HS-27A (cell line): ENCODE measurements at places on chromosomes 3 and 15.

- peak; percentile 96 for DNase-seq
Observed at GRCh38 chr15:92809064-92809879, 90.9 kb upstream of the CHD2 start.

DNA sequence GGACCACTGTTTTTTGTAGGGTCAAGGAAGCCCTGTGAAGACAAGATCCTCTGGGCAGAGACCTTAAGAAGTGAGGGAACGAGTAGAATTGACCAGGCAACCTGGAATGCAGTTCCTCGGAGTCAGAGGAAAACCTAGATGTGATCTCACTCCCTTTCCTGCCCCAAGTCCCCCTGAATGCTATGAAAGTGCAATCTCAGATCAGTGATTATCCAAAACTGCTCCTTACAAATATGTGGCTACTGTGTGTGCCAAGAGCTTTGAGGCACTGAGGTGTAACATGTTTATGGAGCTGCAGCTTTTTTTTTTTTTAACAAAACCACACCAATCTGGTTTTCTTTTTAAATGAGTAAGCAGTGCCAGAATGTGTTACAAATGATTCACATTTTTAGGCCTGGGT lies 35.8 kb downstream of the THSD4 start:
- peak; percentile 46 for DNase-seq

DNA sequence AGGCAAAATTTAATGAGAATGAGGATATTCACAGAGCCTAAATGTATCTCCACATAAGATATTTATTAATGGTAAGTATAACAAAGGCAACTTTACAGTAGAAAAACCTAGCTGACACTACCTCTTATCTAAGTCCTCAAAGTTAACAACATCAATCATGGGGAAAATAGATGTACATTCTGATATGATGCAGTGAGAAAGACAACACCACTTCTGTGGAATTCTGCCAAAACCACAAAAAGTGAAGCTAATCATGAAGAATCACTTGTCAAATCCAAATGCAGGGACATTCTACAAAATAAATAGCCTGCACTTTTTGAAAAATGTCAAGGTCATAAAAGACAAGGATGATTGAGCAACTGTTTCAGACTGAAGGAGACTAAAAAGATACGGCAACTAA lies 27.5 kb upstream of the EOMES start:
- no peak for DNase-seq

GRCh38 chr3:53547327-53547726 lies 52.9 kb downstream of the CACNA1D start:
- no peak for DNase-seq

GRCh38 chr3:45978006-45978761 lies 17.4 kb downstream of the FYCO1 start:
- no peak for DNase-seq

GRCh38 chr3:151477591-151478334 lies 16.9 kb upstream of the IGSF10 start:
- no peak for DNase-seq

DNA sequence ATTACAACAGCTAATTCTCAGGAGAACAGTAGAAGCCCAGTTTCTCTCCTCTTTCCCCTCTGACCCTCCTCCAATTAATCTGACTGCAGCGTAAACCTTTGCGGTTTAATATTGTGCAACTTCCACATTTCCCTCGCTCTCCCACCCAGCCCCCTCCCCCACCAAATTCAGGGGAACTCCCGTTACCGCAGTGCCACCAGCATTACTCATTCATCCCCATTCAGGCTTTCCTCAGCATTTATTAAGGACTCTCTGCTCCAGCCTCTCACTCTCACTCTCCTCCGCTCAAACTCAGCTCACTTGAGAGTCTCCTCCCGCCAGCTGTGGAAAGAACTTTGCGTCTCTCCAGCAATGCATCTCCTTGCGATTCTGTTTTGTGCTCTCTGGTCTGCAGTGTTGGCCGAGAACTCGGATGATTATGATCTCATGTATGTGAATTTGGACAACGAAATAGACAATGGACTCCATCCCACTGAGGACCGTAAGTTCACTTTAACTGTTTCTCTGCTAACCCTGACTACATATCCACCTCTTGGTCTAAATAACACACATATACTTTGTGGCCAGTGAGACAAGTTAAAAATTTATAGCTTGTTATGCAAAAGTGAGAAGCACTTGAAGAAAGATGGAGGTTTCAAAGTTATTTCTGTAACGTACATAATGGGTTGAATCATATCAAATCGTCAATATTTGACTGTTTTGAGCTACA lies at the start of gene PTX3:
Gene PTX3, plus strand, starts transcription at position 268 of the 709 bp plus-strand sequence. Its CDS starts 84 bp downstream, at position 352.
- no peak for DNase-seq

- peak; percentile 8 for DNase-seq
Observed at GRCh38 chr15:65869954-65870871, 922 bp downstream of the RAB11A start.

GRCh38 chr15:63474810-63475316 lies 29.5 kb upstream of the USP3 start:
- DNase-seq = no peak

DNA sequence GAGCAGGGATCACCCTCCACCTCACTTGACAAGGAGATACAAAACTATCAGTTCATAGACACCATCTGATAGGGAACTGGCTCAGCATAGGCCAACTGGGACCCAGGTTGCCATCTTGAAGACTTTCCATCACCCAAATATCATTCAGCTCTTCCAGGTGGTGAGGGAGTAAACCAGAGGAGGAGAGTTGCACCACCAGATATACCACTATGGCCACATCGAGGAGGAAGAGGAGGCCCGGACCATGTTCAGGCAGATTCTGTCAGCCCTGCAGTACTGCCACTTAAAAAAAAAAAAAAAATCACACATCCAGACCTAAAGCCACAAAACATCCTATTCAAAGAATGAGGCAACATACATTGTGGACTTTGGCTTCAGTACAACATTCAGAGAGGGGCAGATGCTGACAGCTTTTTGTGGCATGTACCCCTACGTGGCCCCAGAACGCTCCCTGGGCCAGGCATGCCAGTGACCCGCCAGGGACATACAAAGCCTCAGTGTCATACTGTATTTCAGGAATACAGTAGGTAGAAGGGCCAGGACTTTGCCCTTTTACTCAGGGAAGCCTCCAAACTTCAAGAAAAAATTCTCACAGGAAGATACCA lies 18.4 kb upstream of the EMC3 start:
- no peak for DNase-seq

- no peak for DNase-seq
Observed at GRCh38 chr3:186922790-186923189, 7.5 kb upstream of the ST6GAL1 start.

- DNase-seq = no peak
Observed at GRCh38 chr3:50575372-50575771, 6.0 kb downstream of the HEMK1 start.

DNA sequence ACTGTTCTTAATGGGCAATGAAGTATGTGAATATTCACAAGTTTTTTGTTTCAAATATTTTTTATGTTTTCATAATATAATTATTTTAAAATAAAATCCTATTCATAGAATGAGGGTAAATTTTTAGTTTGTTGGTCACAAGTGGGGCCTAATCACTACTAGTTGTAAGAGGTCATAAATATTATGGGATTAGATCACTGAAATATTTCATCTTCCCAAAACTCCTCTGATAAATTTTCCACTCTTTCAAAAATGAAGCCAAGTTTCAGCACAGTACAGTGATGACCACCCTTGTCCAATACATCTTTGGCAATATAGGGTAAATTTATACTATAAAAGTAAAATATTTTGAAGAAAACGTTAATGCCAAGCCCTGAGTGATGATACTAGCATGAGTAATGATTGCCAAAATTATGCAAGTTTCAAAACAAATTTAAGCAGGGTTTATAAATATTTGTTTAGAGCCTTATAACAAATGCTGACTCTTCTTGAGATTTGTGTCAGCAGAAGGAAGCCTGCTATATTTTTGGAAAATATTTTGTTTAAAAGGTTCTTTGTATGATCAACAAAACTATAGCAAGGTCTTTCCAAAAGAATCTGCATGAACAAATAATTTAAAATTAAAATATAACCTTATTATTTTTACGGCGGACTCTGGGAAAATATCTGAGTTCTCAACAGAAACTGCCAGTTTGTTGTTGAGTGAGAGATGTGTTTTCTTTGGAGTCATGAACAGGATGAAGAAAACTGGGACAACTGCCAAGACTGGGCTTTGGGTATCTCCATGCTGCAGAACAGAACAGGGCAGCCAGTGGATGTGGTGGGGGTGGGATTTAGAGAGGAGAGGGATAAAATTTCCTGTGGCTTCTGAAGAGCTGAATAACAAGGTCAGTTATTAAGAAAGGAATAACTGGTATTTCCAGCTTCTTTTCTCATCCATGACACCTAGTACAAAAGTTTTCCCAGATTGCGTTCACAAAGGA lies 17.9 kb upstream of the TM4SF1 start:
- no peak for DNase-seq

DNA sequence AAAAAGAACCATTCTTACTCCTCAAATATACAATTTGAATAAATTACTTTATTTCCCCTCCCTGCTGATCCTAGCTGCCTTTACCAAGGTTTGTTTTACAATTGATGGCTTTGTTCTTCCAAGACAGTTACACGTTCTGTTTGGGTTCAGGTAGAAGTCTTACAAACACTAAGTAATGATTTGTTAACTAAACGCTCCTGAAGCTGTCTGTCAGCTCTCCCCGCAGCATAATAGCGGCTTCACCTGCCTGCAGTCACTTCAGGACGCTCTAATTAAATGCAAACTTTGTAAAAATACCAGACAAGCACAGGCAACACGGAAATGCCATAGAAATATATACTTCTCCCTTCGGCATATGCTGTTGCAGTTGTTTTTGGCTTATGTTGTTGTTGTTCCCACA lies 176.4 kb upstream of the MDFIC2 start:
- DNase-seq = no peak

GRCh38 chr15:43127752-43128151 lies 5.6 kb upstream of the TMEM62 start:
- no peak for DNase-seq

DNA sequence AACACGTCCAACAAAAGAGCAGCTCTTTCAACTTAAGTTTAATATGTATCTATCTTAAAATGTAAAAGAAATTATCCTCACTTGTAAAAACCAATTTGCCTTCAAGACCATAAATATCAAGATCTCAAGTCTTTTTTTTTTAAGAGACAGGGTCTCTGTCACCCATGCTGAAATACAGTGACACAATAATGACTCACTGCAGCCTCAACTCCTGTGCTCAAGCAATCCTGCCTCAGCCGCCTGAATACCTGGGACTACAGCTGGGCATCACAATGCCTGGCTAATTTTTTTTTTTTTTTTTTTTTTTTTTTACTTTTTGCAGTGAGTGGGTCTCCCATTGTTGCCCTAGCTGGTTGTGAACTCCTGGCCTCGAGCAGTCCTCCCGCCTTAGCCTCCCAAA lies 26.0 kb downstream of the ACAP2 start:
- DNase-seq = no peak

- DNase-seq = no peak
Observed at GRCh38 chr3:181791056-181791955, 79.6 kb downstream of the SOX2 start.

DNA sequence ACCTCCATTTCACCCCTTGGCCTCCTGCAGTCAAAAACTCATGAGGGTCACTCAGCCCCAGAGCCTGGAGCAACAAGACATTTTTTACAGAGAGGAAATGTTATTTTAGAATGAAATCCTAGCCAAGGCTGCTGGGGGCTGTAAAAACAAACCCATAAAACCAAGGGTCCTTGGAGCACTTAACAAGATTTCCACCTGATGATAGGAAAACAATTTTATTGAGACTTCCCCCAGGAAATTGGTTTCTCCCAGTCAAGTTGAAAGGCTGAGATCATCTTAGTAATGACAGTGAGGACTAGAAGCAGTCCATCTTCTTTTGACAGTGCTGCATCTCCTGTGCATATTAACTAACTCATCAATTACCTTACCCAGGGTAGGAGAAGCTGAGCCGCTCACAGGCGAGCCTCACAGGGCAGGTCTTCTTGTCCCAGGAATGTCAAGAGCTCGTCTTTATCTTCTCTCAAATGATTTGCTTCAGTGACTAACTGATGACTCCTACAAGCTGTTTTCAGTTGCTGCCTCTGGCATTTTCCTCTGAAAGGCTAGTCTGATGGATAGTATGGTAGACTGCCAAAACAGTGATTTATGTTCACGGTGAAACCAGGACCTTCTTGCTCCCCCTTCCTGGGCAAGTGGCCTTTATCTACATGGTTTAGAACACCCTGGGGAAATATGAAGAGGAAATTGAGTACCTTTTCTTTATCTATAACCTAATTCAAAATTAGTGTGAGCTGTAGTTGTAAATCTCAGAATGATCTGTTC lies 34.6 kb upstream of the AEN start:
- DNase-seq = no peak

- DNase-seq = no peak
Observed at GRCh38 chr3:112627419-112627818, 13.5 kb downstream of the CCDC80 start.

DNA sequence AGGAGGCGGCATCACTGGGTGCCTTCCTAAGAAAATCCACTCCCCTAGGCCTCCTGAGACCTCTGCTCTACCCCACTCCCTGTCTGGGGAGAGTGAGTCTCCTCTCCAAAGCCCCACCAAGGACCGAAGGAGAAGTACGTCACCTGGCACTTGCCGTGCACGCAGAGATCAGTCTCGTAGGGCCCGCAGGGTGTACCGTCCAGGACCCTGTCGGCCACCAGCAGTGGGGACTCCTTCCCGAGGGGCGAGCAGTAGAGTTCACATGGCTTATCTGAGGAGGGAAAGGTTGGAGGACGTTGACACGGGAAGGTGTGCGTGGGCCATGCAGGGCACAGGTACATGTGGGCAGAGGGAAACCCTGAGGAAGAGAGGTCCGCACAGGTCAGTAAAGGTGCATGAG lies 232.9 kb downstream of the ADAMTS17 start:
- DNase-seq = no peak

- DNase-seq = no peak
Observed at GRCh38 chr3:45771831-45772230, 24.5 kb downstream of the SLC6A20 start.

- no peak for DNase-seq
Observed at GRCh38 chr15:84818261-84819131, 1.3 kb downstream of the ALPK3 start.

DNA sequence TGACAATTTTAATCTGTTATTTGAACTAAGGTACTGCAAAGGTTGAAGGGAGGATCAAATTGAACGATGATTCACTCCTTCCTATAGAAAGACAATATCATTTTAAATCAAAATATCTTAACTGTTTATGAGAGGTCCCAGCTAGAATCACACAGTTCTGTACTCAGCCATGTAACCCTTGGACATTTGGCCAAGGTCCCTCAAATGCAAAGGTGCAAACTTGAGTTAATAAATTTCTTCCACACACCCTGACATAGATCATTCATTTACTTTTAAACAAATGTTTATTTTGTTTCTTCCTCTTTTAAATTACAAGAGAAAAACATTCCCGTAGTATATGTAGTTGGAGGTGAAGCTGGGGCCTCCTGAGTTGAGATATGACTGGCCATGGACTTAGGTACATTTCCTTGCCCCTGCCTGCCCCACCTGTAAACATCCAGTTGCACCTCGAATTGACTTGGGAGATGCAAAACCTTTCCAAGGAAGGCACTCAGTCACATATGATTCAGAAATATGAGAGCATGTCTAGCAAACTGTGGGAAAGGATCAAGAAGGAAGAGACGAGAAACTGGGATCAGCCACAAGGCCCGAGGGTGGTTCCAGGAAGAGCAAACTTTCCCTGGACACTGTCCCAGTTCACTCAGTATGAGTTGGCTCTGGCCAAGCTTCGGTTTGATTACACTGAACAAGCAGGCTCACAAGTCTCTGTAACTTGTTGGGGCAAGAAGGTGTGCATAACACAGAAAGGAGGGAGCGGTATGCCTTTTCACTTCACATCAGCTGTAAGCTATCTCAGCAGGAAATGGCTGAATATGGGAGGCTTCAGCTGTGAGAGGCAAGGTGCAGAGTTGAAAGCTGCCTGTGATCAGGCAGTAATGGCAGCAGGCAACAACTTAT lies 6.7 kb downstream of the TNFSF10 start:
- no peak for DNase-seq

GRCh38 chr3:126473292-126474168 lies 2.2 kb downstream of the ZXDC start:
- no peak for DNase-seq
